ENCODE measurements at places on chromosomes 6 and 20.

DNA sequence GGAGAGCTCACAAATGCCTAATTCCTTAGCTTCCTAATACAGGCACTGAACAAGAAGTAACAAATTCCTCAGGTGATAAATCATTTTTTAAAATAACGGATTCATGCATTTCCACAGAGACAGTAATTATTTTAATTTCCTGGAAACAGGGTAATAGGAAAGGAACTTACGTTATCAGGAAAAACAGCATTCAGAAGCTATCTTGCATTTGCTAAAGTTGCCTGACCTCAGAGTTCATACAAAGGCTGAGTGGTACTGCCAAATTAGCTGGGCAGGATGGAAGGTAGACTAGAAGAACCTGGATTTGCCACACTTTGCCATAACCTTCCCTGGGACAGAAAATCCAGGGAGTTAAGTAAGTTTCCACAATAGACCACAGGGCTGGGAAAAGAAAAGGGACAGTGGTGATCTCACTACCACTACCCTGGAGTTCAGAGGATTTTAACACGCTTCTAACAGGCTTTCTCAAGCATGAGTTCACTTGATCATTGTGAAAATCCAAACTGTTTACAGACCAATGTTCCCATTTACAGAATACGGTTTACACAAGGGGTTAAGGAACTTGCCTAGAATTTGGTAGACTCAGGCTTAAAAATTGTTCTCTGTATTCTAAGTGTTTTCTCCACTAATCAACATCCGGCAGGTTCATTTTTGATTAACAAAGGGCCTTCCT, 57.0 kb downstream of the KIF13A start:
- H3K36me3 ChIP-seq, result no peaks in the 10 kb centered on the region
- DNase-seq, result no peak
- H3K4me1 ChIP-seq, result peaks cover 27% of the 10 kb centered on the region
- no peak overlapping the region for H3K4me3 ChIP-seq
- H3K27me3 ChIP-seq, result no peaks in the 10 kb centered on the region

- no peaks in the 10 kb centered on the region for H3K36me3 ChIP-seq
- no peak for DNase-seq
- no peaks in the 10 kb centered on the region for H3K4me1 ChIP-seq
Observed at GRCh38 chr6:169783971-169784820, 32.8 kb downstream of the ERMARD start.

- no peaks in the 10 kb centered on the region for H3K27me3 ChIP-seq
- no peak overlapping the region for H3K27ac ChIP-seq
- H3K36me3 ChIP-seq, result no peaks in the 10 kb centered on the region
- no peak overlapping the region for H3K4me3 ChIP-seq
- no peaks in the 10 kb centered on the region for H3K4me1 ChIP-seq
- no peak for DNase-seq
Observed at GRCh38 chr6:10000551-10000950, 414.3 kb downstream of the TFAP2A start.

DNA sequence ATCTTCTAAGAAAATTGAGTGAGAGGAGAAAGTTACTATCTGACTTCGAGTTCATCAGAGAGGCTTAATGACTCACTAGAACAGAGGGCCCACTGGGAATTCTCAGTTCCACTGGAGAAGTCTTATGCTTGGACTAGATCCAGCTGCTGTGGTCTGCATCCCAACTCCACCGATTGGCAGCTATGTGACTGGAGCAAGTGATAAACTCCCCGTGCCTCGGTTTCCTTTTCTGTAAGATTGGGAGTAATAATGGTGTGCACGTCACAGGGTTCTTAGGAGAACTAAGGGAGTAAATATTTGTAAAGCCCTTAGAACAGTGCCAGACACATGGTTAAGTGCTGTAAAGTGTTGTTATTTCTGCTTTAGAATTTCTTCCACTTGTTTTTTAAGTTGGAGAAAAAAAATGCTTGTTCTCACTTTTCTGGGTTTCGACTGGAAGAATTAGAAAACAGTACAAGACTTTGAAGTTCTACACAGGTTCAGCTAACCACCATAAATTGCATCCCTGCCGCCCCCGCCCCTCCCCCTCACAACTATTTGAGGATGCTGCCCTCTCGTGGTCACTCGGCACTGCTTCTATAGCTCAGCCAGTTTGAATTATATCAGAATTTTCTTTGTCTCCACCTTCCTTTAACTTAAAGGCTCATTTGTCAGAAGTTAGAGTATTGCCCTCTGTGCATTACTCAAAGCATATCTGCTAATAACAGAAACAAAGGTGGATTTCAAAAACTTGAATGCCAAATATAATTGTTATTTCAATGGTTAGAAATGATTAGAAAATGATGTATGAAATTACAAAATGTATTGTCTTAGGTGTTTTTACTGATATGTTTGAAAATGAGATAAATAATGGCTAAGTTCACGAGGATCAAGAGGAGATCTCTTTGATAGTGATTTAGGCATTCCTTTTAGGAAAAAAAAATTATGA, 95.0 kb upstream of the IFNGR1 start:
- H3K4me1 ChIP-seq, result no peaks in the 10 kb centered on the region
- H3K27me3 ChIP-seq, result no peaks in the 10 kb centered on the region
- peak; percentile 89 for DNase-seq
- no peak overlapping the region for H3K4me3 ChIP-seq
- peak overlapping the region; percentile 44 for H3K27ac ChIP-seq
- no peaks in the 10 kb centered on the region for H3K36me3 ChIP-seq

GRCh38 chr20:57503035-57503658, 21.8 kb downstream of the CTCFL start:
- H3K4me1 ChIP-seq, result no peaks in the 10 kb centered on the region
- DNase-seq, result no peak
- no peak overlapping the region for H3K4me3 ChIP-seq
- H3K27me3 ChIP-seq, result no peaks in the 10 kb centered on the region
- no peaks in the 10 kb centered on the region for H3K36me3 ChIP-seq

DNA sequence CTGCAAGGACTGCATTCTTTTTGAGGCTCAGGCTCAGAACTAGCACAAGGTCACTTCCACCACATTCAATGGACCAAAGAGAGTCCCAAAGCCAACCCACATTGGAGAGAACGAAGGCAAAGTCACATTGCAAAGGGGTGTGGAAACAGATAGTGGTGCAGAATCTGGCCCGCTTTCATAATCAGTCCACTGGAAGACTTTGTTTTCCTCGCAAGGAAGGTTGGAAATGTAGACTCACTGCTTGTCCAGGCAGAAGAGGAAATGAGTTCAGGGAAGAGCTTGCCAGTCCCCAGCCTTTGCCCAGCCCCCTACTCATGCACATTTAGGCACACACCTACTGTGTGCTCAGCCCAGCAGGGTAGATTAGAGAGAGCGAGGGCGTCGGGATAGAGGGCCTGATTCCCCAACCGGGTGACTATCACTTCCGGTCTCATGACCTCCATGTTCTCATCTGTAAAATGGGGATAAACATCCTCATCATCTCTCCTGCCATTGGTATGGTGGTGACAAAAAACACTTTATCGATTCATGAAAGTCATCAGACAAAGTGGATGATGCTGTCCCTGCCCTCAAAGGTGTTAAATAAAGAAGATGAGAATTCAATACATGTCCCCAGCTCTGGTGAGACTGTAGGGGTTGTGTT, 24.3 kb upstream of the CCN5 start:
- H3K4me3 ChIP-seq, result no peak overlapping the region
- H3K36me3 ChIP-seq, result no peaks in the 10 kb centered on the region
- H3K27me3 ChIP-seq, result no peaks in the 10 kb centered on the region
- peaks cover 23% of the 10 kb centered on the region for H3K4me1 ChIP-seq
- H3K27ac ChIP-seq, result peak overlapping the region; percentile 77

All from testis (tissue), 5 donors.